B cell (primary cell): ENCODE measurements at places on chromosomes 5 and 9. TPM values are rescaled to one million over a fixed set of nuclear protein-coding genes. Genes with fewer than 3 reads are reported as not detected.

Gene GHR
- polyA plus RNA-seq = not detected in 2 replicates

Gene RNF224
- not detected in 2 replicates for polyA plus RNA-seq

Gene PCDHGB2
- polyA plus RNA-seq = 0.32 and 0.66 TPM in 2 replicates

Gene CORO2A
- polyA plus RNA-seq = 1.1 and 1.5 TPM in 2 replicates

Gene FOXD4L4
- 0.15 TPM in 1 of 2 replicates, not detected in the other for polyA plus RNA-seq

Gene RNF130
- 14.7 and 18.1 TPM in 2 replicates for polyA plus RNA-seq

Gene CNTNAP3B
- polyA plus RNA-seq = 0.25 TPM in 1 of 2 replicates, not detected in the other

Gene SH3TC2
- polyA plus RNA-seq = 0.01 TPM in 1 of 2 replicates, not detected in the other

Gene C8G
- 0.65 and 2.8 TPM in 2 replicates for polyA plus RNA-seq

Gene PDCD1LG2
- not detected in 2 replicates for polyA plus RNA-seq

Gene ORM2
- not detected in 2 replicates for polyA plus RNA-seq

Gene GTF3C5
- 91.2 and 101 TPM in 2 replicates for polyA plus RNA-seq

Gene BAAT
- 0.07 TPM in 1 of 2 replicates, not detected in the other for polyA plus RNA-seq

Gene RABL6
- polyA plus RNA-seq = 32.2 and 33.6 TPM in 2 replicates

Gene CDC20B
- 0.09 TPM in 1 of 2 replicates, not detected in the other for polyA plus RNA-seq

Gene CCT5
- polyA plus RNA-seq = 77.7 and 96.1 TPM in 2 replicates

Gene PIP5KL1
- 0.75 and 0.88 TPM in 2 replicates for polyA plus RNA-seq

Gene SMIM33
- polyA plus RNA-seq = not detected in 2 replicates

Gene PTCD2
- polyA plus RNA-seq = 3.3 and 3.7 TPM in 2 replicates

Gene TMEM252
- 0.10 TPM in 1 of 2 replicates, not detected in the other for polyA plus RNA-seq

Gene OBP2B
- not detected in 2 replicates for polyA plus RNA-seq

Gene C5orf46
- polyA plus RNA-seq = not detected in 2 replicates

Gene SPACA9
- 2.9 and 4.5 TPM in 2 replicates for polyA plus RNA-seq

Gene MZB1
- 306 and 375 TPM in 2 replicates for polyA plus RNA-seq

Gene CXCL14
- polyA plus RNA-seq = not detected in 2 replicates

Gene TIMD4
- 0.07 and 0.16 TPM in 2 replicates for polyA plus RNA-seq

Gene KIF20A
- 0.07 and 0.13 TPM in 2 replicates for polyA plus RNA-seq

Gene TEK
- not detected in 2 replicates for polyA plus RNA-seq

Gene IFNK
- polyA plus RNA-seq = not detected in 2 replicates

Gene WDR38
- polyA plus RNA-seq = not detected in 2 replicates

Gene FOXE1
- polyA plus RNA-seq = not detected in 2 replicates

Gene PCDHB6
- not detected in 2 replicates for polyA plus RNA-seq

Gene POLR3G
- polyA plus RNA-seq = 0.52 and 0.76 TPM in 2 replicates
